ENCODE measurements at places on chromosomes 16 and 17.

GRCh38 chr16:27789150-27789549, 239.2 kb downstream of the KATNIP start:
- DNase-seq: no peak

DNA sequence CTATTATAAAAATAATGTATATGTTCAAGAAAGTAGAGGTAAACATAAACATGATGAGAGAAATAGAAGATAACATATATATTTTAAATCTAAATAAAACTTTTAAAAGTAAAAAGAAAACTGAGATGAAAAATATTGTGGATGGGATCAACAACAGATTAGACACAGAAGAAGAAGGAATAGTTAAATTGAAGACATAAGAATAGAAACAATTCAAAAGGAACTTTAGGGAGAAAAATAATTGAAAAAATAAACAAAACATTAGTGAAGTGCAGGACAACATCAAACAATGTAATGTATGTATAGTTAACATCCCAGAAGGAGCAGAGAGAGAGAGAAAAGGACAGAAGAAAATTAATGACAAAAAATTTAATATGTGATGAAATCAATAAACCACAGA, 228.1 kb upstream of the TNRC6C start:
- DNase-seq: no peak

GRCh38 chr16:89115216-89115861, 21.7 kb downstream of the ACSF3 start:
- no peak for DNase-seq

DNA sequence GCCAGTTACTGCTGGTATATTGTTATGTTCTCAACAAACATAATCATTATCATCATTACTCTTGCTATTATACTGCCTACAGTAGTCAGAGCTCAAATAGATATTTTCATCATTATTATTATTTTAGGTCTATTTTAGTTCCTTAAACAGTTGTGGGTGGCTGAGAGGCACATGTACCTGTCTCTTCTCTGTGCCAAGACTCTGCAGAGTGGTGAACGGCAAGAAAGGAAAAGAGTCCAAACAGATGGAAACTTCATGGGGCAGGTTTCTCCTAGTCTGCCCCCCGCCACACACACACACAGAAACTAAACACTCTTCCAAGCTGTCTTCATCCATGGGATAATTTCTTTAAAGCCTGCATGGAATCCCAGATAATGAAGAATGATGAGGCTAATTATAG, 77.7 kb upstream of the CLEC3A start:
- DNase-seq: no peak

- no peak for DNase-seq
These were observed 31.7 kb upstream of the RHOT1 start for GRCh38 chr17:32110596-32110995.

GRCh38 chr17:82517230-82517865, 2.2 kb upstream of the FOXK2 start:
- DNase-seq: no peak

GRCh38 chr17:21211825-21212479, 2.0 kb downstream of the TMEM11 start:
- DNase-seq: no peak

- no peak for DNase-seq
These were observed 13.8 kb downstream of the CLUAP1 start for GRCh38 chr16:3514621-3515020.

GRCh38 chr17:65455972-65456343, 105.5 kb downstream of the AXIN2 start:
- peak; percentile 18 for DNase-seq

GRCh38 chr17:2937331-2938003, 125.9 kb downstream of the OR1D5 start:
- DNase-seq: no peak

GRCh38 chr16:61654962-61655361, 381.3 kb downstream of the CDH8 start:
- DNase-seq: no peak

GRCh38 chr17:16886655-16887322, 85.1 kb downstream of the TNFRSF13B start:
- no peak for DNase-seq

DNA sequence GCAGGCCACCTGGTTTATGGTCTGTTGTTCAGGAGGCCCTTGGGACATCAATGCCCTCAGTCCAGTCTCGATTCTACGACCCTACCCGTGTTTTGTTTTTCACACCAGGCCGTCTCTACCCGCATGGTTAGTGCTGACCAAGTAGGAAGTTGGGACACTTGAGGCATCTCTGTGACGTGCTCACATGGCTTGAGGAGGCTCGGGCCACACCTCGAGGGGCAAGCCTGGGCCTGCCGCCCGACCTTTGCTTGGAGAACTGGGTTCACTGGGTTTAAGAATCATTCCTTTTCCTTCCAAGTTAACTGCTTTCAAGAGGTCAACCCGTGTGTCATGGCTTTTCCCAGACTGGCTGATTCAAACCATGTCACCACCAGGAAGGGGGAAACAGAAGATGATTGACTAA, 86.8 kb downstream of the CMIP start:
- no peak for DNase-seq

DNA sequence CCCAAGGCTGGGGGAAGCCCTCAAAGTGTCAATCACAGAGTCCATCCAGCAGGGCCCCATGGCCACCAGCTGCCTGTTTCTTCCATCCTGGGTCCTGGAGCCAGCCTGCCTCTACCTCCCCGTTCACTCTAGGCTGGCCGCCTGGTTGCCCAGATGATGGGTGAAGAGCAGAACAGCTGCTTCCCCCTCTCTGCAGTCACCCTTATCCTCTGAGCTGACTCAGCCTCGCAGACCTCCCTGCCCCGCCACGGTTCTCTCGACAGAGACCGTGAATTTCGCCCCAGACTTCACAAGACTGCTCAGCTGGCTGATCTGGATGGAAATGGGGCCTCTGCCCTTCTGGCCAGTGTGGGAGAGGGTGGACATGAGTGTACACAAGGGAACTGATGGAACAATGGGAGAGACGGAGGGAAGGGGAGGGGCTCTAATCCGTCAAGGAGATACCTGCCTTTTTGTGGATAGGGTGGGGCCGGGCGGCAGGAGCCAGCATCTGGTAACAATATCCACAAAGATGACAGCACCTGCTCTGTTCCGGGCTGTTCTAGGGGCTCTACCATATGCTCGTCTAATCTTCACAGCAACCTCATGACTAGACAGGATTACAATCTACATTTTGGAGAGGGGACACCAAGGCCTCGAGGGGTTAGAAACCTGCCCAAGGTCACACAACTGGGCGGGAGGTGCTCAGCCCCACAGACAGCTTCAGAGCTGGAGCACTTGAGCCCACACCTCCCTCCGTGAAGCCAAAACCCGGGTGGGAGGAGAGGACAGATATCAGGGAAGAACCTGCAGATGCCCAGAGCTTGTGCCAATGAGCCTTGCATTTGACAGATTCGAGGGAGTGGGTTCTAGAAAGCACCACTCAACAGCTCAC, 136.0 kb downstream of the SDK2 start:
- no peak for DNase-seq

GRCh38 chr17:41326173-41327145, 10.9 kb upstream of the KRTAP17-1 start:
- no peak for DNase-seq

GRCh38 chr17:82065193-82065637, 389 bp downstream of the DUS1L start:
- no peak for DNase-seq

GRCh38 chr17:74296548-74296936, 22.5 kb downstream of the DNAI2 start:
- DNase-seq: peak; percentile 25

DNA sequence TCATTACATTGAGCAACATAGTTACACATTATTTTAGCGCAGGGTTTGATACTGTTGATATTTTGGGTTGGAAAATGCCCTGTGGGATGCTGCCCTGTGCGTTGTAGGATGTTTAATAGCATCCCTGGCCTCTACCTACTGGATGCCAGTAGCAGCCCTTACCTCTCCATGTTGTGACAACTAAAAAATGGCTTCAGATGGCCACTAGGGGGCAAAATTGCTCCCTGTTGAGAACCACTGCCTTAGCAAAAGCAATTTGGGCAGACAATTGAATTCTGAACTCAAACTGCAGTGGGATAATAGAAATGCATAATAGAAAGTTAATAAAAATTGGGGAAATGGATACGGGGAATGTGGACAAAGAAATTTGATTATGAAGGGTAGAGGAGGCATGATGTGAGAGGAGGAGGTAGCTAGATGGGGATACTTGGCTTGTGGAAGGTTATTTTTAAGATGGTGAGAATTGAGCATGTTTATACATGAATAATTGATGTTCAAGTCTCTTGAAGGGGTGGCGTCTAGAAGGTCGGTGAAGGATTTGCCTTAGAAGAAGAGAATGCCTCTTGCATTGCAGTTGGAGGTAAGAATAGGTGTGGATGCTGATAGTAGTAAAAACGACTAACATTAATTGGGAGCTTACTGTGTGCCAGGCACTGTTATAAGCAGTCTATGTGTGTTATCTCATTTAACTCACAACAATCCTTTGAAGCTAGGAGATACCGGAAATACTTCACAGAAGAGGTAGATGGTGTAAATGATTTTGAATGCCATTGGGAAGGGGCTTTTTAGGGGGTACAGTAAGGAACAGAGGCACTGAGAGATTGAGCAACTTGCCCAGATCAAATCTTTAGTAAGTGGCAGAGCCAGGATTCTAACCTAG, 19.0 kb downstream of the HEATR9 start:
- DNase-seq: peak; percentile 32

GRCh38 chr17:67431249-67432015, 54.4 kb downstream of the PITPNC1 start:
- DNase-seq: no peak

DNA sequence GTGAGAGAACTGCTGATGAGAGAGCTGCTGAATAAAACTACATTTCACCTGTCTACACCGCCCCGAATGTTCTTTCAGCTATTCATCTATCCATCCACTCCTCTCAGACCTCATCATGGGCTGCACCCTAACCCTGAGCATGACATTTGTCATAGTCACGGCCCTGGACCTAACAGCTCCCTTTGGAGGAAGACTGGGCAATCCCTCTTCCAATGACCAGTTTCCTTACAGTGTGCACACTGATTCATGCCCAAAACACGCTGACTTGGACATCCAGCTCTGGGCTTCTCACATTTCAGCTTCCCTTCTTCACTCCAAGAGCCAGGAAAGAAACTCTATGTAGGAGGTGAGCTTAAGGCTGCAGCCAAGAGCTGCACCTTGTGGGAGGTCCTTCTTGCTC, 41.8 kb upstream of the ARL4D start:
- DNase-seq: no peak

DNA sequence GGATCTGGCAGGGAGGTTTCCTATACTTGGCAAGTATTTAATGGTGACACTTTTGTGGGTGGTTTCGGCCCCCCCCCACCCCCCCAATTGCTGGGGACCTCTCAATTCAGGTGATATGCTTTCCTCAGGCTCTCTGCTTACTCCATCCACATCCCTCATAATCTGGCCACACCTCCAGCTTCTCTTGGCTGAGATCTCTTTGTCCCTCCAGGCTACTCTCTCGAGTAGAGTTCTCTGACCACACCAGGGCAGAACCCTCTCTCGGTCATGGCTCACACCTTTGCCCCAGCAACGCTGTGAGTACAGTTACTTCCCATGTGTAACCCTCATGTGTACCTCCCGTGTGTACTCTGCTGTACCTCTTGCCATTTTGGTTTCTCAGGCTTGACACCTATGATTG, 34.1 kb upstream of the SRSF1 start:
- no peak for DNase-seq

DNA sequence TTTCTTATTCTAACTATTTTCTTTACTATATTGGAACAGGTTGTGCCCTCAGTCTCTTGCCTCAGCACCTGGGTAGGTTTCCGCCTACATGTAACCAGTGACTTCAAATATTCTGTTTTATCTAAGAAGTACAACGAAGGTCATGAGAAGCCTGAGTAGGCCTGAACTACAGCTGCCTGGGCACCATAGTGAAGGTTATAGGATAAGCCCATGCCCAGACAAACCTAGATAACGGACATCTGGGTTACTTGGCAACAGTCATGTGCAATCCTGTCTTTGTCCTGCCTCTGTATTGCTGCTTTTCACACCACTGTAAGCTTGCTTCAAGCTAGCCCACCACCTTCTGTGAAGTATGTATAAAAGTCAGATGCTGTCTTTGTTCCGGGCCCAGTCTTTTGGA, 25.4 kb upstream of the ARL4D start:
- no peak for DNase-seq

DNA sequence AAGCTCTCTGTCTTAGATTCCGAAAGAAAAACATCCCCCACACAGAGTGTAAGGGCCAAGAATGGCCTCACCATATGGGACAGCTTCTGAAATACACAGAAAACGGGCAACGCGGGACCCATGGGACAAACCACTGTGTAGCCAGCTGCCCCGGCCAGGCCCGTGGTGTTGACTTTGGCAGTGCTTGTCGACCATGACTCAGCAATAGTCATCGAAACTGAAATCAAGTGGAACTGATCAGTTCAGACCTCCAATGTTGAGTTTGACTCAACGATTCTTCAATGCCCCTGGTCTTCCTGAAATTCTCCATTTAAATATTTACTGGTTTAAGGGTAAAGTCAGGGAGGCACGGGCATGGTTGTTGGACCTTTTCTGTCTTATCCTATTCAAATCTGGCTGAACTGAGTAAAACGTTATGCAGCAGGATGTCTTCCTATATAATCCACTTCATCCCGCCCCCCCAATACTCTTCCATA, 27.5 kb downstream of the ZFHX3 start:
- peak; percentile 46 for DNase-seq

- no peak for DNase-seq
These were observed 20.9 kb downstream of the CCDC182 start for GRCh38 chr17:57724026-57724728.

DNA sequence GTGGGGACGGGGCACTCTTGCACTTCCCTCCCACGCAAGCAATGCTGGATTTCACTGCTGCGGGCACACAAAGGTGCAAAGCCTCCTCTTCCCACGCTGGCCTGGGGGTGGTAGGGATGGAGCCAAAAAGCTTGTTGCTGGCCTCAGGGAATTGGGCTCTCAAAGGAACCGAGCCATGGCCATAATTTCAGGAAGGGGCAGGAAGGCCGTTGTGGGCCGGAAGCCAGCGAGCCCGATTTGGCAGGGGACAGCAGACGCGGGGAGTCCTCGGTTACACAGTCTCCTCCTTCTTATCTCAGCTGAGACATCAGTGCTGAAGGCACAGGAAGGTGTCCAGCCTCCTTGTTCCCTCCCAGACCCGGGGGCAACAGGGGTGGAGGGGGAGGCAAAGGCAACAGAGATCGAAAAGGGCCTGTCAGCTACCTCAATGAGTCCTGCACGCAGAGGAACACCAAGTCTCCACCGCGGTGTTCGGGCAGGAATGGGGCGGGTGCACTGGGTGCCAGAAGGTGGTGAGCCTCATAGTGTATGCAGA, 59.5 kb downstream of the SLFN11 start:
- DNase-seq: no peak

DNA sequence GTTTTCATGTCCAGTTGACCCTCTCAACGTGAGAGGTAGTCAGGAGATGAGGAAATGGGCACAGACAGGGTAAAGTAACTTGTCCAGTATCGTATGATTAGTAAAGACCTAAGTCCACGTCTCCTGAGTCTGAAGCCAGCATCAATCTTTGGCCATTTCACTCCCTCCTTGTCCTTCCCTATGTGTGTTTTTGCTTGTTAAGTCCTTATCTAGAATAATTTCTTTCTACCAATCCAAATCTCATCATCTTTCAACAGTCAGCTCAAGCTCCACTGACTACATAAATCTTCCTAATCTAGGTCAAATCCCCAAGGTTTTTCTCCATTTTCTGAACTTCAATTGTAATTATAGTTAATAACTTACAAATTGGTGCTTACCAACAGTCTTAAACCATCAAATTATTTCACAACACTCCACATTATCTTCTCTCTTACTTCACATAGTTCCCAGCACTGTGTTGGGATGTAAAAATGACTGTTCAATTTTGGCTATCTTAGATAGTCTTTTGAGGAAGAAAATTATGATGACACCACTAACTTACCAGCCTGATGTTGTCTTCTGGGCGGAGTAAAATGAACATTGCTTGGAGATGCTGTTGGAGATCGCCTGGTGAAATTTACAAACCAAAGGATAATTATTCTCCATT, 72.3 kb upstream of the CORO6 start:
- no peak for DNase-seq

Data from NCI-H1092 treated with DMSO at 0.1 percent for 48 hours (cell line).